ENCODE measurements at places on chromosomes 2 and 18. TPM values are rescaled to one million over a fixed set of nuclear protein-coding genes. Genes with fewer than 3 reads are reported as not detected.

The SMARCAL1 gene
- 9.0 TPM for total RNA-seq

The MPV17 gene
- total RNA-seq = 76.6 TPM

The LIPG gene
- 33.1 TPM for total RNA-seq

The SKA1 gene
- total RNA-seq = 3.5 TPM

The KCNE4 gene
- total RNA-seq = 0.38 TPM

The PAIP2B gene
- total RNA-seq = 0.47 TPM

The ECEL1 gene
- not detected for total RNA-seq

The CAVIN2 gene
- total RNA-seq = 18.4 TPM

The OTOF gene
- total RNA-seq = under 0.01 TPM

The MLPH gene
- total RNA-seq = 37.0 TPM

The INHBB gene
- 0.08 TPM for total RNA-seq

The TMEM185B gene
- 19.8 TPM for total RNA-seq

The UGT1A8 gene
- total RNA-seq = 0.08 TPM

The CTLA4 gene
- total RNA-seq = not detected

The EFHD1 gene
- total RNA-seq = 0.23 TPM

The MYO3B gene
- 0.47 TPM for total RNA-seq

The LCLAT1 gene
- total RNA-seq = 9.0 TPM

The EVX2 gene
- not detected for total RNA-seq

The RFTN2 gene
- 9.0 TPM for total RNA-seq

The ADAM23 gene
- total RNA-seq = 2.4 TPM

The CD226 gene
- 0.23 TPM for total RNA-seq

The TSHZ1 gene
- 1.7 TPM for total RNA-seq

The TRIM43 gene
- total RNA-seq = not detected

The GDF7 gene
- total RNA-seq = under 0.01 TPM

The ATP6V1B1 gene
- 0.94 TPM for total RNA-seq

The ZCCHC2 gene
- total RNA-seq = 13.6 TPM

The KCNF1 gene
- not detected for total RNA-seq

The NPAS2 gene
- total RNA-seq = 6.4 TPM

The RUFY4 gene
- total RNA-seq = 0.08 TPM

The ITPRIPL1 gene
- total RNA-seq = 0.75 TPM

The SLC19A3 gene
- total RNA-seq = 2.1 TPM

The SNRPD1 gene
- total RNA-seq = 26.2 TPM

The STK17B gene
- total RNA-seq = 64.3 TPM

The ABCG8 gene
- total RNA-seq = not detected

All from smooth muscle cell of the coronary artery (primary cell).